ENCODE measurements at places on chromosomes 6 and 20.

DNA sequence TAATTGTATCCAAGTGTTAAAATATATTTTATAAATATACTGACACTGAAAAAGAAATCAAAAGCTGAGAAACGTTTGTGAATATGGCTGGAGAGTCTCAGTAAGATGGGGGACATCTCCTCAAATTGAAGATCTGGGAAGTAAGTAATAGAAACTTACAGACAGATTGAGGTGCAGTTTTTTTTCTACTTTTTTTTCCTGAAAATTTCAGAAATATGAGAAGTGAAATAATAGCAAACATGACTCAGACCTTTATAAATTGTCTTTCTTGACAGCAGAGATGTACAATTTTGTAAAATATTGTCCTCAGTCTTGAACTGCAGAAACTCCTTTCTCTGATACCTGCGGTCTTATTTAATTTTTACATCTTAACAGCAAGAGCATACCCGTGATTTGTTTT is 347.1 kb downstream of the UTRN start:
- no peak for DNase-seq

- DNase-seq, result no peak
Measured at GRCh38 chr20:50580842-50581544, 70.8 kb downstream of the PTPN1 start.

GRCh38 chr6:53647462-53648094 is 18.0 kb downstream of the KLHL31 start:
- DNase-seq, result no peak

- DNase-seq, result no peak
Measured at GRCh38 chr6:107330168-107330567, 129.2 kb downstream of the PDSS2 start.

GRCh38 chr6:11188161-11188915 is 44.1 kb downstream of the NEDD9 start:
- no peak for DNase-seq

DNA sequence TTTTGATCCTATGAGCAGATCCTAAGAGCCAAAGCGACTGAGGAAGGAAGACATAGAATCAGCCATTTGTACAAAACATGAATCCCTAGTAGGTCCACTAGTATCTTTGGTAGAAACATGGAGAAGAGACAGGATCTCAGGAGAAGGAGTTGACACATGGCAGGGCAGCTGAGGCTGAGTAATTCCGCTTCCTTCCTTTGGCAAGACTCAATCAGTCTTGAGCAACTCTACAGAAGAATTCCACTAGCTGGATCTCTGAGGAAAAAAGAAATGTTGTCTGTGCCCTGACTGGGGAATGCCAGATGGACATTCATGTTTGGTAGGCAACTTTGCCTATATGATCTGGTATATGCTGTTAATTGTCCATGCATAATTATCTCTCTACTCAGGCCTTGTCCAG is 35.3 kb downstream of the ESR1 start:
- DNase-seq, result no peak

GRCh38 chr6:154783229-154783628 is 50.0 kb downstream of the SCAF8 start:
- no peak for DNase-seq

Measured in midbrain (tissue), 1 donor.